ENCODE measurements at places on chromosomes 12 and 14.

DNA sequence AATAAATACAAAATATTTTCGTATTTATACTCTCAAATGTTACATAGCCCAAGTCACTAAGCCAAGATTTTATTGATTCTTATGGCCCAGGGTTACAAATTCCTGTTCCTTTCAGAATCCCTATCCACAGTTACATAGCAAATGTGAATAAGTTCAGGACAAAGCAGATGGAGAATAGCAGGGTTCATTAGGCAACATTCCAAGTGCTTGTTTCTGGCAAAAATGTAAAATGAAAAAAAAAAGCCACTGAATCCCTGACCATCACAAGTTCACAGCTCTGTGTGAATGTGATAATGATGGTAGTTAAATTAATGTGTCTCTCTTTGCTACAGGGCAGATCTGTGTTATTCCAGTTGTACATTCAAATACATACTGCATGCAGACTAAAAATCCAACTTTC, 74.6 kb downstream of the KCNC2 start:
- no peak for DNase-seq

DNA sequence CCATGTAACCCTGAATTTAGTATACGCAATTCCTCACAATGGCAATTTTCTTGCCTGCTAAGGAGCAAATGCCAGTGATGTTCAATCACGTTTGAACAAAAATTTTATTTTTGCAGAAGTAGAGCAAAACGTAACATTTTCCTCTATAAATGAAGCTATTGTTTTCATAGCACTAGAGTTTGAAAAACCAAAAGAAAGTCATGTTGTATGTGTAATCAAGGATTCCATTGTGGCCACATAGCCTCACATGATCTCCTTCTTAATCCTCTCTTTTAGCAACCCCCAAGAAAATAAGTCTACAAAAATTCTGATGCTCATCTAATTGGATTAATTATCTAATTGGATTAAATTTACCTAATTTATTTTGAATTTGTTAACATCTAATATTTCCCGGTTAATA, 1217.4 kb upstream of the FLRT2 start:
- DNase-seq = no peak

- no peak for DNase-seq
Measured at GRCh38 chr14:27096091-27096490, 498.3 kb upstream of the NOVA1 start.

DNA sequence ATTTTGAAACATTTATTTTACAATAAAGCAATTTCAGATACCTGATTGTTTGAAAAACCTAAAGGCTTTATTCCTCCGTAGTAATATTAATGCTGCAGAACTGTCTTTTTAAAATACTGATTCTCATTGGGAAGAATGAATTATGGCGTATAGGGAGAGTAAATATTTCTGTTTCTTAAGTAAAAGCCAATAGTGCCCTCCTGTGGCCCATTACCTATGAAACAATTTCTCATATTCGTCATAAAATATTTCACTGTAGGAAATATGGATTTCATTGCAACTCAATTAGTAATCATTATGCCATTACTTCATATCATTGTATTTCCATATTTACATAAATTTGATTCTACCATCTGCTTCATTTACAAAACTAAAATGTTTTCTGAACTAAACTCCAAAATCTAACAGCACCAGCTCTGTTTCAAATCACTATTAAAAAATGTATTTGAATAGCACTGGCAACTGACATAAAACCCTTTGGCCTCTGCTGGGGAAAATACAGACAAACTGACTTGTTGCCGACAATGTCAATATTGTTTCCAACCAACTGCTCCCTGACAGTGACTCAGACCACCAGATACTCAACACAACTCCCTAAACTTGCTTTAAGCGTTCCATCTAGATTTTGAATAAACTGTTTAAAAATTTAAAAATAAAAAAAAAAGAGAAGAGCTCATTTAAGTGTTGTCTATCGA, 290.3 kb downstream of the NAV3 start:
- no peak for DNase-seq

DNA sequence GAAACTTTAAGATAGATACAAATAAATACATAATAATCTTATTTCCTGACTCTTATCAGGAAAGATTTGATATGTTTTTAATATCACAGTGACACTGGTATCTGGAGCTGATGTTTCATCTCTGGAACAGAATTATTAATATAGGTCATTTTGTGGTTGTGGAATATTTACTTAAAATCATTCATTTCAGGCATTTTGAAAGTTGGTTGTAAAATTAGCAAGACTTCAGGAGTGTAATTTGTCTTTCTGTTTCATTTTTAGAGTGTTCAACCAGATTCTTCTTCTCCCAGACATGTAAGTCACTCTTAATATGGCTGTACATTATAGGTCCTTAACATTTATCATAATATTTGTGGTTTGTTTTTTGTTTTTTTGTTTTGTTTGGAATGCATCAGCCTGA, 115.7 kb downstream of the PCNX1 start:
- no peak for DNase-seq

GRCh38 chr14:38138473-38139138, 69.1 kb upstream of the SSTR1 start:
- DNase-seq = no peak

- DNase-seq = no peak
Measured at GRCh38 chr14:53500191-53500590, 347.1 kb upstream of the DDHD1 start.

DNA sequence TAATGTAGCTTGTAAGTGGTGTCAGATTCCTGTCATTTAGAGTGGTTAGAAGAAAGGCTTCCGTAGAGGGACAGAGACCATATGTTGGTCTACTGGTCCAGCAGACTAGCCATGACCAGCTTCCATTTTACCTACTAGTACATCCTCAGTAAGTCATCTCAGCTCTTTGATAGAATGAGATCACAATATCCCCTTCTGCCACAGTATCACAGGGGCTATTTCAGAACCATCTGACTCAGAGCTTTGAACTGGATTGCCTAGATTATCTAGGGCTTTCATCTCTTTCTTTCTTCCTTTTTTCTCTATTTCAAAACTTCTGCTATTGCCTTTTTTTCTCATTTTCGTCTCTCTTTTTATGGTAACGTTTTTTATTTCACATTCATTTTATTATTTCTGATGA, 4.7 kb downstream of the ZDHHC17 start:
- DNase-seq = no peak

DNA sequence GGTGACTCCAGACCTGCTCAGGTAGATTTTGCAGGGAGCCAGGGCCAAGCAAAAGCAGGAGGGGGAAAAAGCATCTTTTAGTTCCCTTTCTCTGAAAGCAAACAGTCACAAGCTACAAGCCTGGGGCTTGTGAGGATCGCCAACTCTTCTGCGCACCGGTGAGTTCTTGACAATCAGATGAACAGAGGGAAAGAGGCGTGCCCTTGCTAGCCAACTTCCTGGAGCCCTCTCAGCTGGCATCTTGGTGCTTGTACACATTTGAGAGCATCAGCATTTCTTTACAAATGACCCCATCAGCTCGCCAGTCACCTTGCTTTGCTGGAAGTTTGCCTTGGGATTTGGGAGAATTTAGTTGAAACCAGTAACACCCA, 55.5 kb downstream of the ZNF664 start:
- DNase-seq = no peak

GRCh38 chr14:36344211-36344610, 23.8 kb upstream of the MBIP start:
- no peak for DNase-seq

GRCh38 chr12:93087840-93088610, 158.9 kb upstream of the EEA1 start:
- DNase-seq = no peak

DNA sequence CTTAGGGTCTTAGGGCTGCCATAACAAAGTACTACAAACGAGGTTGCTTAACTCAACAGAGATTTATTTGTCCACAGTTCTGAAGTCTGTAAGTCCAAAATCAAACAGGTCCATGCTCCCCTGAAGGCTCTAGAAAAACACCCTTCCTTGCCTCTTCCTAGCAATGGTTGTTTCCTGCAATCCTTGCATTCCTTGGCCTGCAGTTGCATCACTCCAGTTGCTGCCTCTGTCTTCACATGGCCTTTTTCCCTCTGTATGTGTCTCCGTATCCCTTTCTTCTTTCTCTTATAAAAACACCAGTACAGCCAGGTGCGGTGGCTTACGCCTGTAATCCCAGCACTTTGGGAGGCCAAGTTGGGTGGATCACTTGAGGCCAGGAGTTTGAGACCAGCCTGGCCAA, 17.4 kb downstream of the KCNMB4 start:
- DNase-seq = no peak

DNA sequence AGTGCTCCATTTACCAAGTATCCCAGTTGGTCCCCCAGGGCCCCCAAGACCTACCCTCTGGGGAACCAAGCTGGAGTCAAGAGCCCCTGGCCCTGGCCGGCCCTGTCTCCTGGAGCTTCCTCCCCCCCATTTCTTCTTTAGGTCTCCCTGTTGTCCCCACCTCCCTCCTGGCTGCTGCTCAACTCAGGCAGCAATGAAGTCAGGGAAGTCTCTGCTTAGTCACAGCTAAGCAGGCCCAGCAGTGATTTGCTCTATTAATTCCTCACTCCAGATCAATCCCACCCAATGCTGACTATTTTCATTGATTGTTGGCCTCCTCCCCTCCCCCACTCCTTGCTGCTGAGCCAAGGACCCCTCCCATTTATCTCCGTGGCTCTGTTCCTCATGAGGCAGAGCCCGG, 28.3 kb downstream of the VSX2 start:
- no peak for DNase-seq

- DNase-seq = no peak
Measured at GRCh38 chr12:106740818-106741217, 33.7 kb upstream of the RIC8B start.

DNA sequence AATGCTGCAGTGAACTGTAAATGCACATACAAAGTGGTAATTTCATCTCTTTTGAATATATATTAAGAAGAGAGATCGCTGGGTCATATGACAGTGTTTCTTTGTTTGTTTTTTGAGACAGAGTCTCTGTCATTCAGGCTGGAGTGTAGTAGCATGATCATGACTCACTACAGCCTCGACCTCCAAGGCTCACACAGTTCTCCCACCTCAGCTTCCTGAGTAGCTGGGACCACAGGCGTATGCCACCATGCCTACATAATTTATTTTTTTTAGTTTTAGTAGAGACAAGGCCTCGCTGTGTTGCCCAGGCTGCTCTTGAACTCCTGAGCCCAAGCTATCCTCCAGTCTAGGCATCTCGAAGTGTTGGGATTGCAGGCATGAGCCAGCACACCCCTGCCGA, 62.4 kb upstream of the ACSS3 start:
- DNase-seq = no peak

DNA sequence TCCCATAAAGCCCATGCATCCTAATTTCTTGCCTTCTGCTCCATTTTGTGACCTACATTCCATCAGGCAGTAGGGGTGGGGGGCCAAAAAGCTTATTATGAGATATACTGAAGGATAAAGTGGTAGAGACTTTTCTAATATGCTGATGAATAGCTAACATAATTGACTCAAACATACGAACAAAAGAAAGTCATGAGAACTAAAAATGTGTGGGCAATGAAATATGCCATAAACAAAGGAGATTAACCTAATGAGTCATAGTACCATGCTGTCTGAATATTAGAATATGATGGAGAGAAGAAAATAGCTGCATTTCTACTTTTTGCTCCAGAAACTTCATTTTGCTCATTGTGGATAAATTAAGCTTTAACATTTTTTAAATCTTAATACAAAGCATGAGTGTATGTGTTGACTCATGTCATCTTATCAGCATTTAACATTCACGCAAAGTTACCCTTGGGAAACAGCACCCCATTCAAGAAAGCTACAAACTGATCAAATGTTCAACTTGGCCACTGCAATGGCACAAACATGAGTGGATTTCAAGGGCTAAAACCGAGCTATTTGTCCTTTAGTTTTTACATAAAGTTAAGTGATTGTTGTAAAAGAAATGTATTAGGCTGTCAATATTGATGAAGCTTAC, 64.0 kb upstream of the DIO2 start:
- DNase-seq = no peak

DNA sequence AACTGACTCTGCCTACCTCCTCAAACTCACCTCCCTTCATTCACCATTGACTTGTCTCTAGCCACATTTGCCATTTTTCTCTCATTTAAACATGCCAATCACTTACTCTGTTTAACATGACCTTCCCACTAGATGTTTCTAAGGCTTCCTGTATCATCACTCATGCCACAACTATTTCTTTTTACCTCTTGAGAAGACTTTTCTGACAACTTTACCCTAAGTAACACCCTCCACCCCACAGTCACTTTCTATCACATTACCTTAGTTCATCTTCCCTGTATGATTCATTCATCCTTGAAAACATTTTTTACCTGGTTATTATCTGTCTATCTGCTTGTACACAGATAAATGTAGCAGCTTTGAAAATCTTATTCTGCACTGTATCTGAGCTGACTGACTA, 19.4 kb downstream of the PLCZ1 start:
- no peak for DNase-seq

- no peak for DNase-seq
Measured at GRCh38 chr14:54048736-54049135, 92.1 kb upstream of the BMP4 start.
